ENCODE measurements at places on chromosomes 1 and 21.

- DNase-seq, result no peak
Observed at GRCh38 chr1:69595486-69595885, 27.8 kb downstream of the LRRC7 start.

DNA sequence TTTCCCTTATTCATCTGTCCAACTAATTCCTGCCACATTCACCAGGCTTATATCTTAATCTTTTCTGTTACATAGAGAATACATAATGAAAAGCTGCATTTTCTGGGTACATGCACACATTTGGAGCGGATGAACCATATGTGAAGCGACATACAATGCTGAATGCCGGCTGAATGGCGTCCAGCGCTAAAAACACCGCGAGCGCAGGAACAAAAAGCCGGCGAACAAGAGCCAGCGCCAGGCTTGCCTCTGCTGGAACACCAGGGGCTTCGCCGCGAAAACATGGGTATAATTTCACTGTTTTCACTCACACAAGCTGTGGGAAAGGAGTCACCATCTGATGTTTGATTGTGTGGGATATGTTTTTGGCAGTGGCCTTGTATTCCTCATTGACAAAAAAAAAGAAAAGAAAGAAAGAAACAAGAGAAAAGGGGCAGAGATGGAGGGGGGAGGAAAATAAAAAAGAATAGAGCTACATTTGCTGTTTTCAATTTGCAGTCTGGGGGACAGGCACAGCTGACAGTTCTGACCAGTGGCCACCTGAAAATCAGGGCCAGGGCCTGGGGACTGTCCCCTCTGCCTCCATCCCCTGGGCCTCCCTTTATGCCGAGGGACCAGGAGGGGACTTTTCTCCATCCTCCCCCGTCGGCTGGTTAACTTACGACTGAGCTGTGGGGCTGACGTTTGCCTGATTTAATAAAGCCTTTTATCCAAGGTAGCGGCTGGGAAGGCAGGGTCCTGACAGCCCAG, 70.2 kb upstream of the OLIG2 start:
- no peak for DNase-seq

- DNase-seq, result no peak
Observed at GRCh38 chr21:15531986-15532385, 197.8 kb upstream of the USP25 start.

GRCh38 chr1:212512816-212513559, 80.3 kb downstream of the NENF start:
- DNase-seq, result peak; percentile 50

- no peak for DNase-seq
Observed at GRCh38 chr1:182608845-182609610, 4.8 kb upstream of the RGS16 start.

DNA sequence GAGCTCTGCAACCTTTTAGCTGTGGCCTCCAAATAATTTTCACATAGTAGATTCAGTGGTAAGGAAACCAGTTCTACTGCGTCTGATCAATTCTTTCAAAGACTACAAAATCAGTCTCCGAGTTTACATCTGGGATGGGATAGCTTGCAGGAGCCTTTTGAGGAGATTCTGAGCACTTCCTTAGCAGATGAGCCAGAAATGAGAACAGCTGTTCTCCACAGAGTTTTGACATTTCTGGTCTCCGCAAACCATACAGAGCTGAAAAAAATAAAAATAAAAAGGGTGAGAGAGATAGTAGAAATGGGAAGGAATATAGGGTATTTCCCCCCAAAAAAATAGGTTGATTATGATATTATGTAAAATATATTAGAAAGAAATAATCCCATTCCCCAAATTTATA, 119.3 kb downstream of the LYPLAL1 start:
- DNase-seq, result no peak

DNA sequence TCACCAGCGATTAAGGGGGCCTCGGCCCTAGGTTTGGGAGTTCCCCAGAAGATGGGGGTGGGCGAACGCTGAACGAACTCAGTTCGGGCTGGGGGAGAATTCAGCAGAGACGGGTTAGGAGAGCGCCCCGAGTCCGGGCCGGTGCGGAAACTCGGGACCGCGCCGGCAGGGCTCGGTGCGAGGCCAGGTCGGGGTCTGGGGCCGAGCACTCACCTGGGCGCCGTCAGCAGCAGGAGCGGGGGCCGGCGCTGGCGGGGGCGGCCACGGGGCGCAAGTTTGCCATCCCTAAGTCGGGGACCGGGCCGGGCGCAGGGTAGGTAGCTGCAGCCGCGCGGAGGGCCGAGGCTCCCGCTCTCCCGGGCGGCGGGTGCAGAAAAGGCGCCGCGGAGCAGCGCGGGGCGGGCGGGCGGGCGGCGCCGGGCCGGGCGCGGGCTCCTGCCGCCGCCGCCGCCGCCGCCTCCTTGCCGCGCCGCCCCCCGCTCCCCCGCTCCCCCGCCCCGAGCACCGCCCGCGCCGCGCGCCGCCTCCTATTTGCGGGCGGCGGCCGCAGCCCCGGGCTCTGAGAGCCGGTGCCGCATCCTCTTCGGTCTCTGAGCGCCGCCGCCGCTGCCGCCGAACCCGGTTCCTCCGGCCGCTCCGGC, 349 bp downstream of the ADGRB2 start:
- no peak for DNase-seq

- no peak for DNase-seq
Observed at GRCh38 chr1:64472805-64473204, 2.9 kb downstream of the CACHD1 start.

- DNase-seq, result no peak
Observed at GRCh38 chr1:25684216-25684965, 67.8 kb downstream of the MAN1C1 start.

- no peak for DNase-seq
Observed at GRCh38 chr1:188043536-188044245, 1214.9 kb downstream of the PLA2G4A start.

DNA sequence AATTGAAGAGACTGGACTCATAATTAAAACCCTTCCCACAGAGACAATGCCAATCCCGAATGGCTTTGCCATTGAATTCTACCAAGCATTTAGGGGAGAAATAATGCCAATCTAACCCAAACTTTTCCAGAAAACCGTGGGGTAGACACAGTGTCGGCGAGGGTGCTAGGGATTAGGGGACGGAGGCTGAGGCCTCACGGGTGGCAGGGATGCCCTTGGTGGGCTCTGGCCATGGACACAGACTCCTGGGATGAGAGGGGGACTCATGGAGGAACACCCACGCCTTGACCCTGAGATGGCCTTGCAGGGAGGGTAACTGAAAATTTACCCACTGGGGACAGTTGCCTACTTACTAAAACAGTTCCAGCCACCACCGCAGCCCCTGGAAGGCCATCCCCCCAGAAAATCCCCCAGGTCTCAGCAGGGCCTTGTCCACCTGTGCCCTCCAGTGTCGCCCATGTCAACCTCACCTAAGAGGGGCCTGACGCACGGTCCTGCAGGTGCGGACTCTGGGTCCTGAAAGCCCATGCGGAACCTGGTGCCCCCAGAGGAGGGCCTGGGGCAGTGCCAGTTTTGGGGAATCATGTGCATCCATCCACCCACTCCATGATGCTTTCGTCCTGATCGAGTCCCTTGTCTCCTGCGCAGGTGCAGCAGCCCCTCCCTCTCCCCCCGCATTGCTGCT, 1.9 kb downstream of the KRTAP10-5 start:
- no peak for DNase-seq

DNA sequence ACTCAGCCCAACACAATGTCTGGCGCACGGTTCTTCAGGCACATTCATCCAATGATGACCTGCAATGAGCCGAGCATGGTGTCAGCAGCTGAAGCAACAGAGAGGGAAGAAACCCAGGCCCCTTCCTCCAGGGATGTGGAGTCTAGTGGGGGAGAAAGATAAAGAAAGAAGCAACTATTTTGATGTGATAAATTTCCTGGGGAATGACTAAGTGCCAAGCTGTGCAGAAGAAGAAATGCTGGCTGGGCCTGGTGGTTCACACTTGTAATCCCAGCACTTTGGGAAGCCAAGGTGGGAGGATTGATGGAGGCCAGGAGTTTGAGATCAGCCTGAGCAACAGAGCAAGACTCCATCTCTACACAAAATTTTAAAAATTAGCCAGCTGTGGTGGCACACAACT, 561.8 kb downstream of the KIF26B start:
- DNase-seq, result no peak

GRCh38 chr1:204996981-204997380, 46.0 kb upstream of the CNTN2 start:
- no peak for DNase-seq

GRCh38 chr1:245880754-245881403, 626.2 kb downstream of the SMYD3 start:
- DNase-seq, result no peak

DNA sequence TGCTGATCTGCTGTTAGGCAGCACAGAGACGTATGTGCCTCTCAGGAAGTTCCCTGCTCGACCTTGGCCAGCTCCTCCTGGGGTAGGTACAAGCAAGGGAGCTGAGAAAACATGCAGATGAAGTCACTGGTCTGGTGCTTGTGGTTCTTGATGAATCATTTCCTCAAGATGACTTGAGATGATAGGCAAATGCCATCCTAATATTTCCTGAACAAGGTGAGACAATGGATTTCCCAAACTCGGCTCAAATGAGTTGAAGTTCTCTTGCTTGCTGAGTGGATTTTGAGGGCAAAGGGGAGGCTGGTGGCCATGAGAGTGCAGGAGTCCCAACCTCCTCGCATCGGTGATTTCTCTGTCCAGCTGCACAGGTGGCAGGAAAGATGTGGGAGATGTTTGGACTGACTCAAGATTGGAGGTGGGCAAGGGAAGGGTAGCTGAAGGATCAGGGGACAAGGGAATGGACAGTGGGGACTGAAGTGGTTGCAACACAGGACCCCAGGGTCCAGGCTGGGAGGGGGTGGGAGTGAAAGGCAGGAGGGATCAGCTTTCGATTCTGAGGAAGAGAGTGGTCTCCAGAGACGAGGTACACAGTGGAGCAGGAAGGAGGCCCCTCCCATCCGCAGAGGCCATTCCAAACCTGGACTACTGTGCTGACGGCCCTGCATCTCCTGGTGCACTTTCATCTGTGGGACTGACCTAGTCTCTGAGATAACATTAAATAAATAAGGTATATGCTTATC, 63.9 kb downstream of the CAPN2 start:
- DNase-seq, result peak; percentile 83

GRCh38 chr1:210448297-210448892, 119.7 kb downstream of the HHAT start:
- DNase-seq, result peak; percentile 56

- DNase-seq, result no peak
Observed at GRCh38 chr1:157197906-157198435, 59.8 kb upstream of the ETV3 start.

GRCh38 chr1:152007047-152007446, 13.4 kb upstream of the S100A10 start:
- no peak for DNase-seq

- DNase-seq, result no peak
Observed at GRCh38 chr1:199685369-199685768, 342.1 kb upstream of the NR5A2 start.

- DNase-seq, result no peak
Observed at GRCh38 chr1:38614861-38615260, 244.7 kb downstream of the RRAGC start.

- DNase-seq, result no peak
Observed at GRCh38 chr1:117834416-117834815, 95.0 kb downstream of the GDAP2 start.

DNA sequence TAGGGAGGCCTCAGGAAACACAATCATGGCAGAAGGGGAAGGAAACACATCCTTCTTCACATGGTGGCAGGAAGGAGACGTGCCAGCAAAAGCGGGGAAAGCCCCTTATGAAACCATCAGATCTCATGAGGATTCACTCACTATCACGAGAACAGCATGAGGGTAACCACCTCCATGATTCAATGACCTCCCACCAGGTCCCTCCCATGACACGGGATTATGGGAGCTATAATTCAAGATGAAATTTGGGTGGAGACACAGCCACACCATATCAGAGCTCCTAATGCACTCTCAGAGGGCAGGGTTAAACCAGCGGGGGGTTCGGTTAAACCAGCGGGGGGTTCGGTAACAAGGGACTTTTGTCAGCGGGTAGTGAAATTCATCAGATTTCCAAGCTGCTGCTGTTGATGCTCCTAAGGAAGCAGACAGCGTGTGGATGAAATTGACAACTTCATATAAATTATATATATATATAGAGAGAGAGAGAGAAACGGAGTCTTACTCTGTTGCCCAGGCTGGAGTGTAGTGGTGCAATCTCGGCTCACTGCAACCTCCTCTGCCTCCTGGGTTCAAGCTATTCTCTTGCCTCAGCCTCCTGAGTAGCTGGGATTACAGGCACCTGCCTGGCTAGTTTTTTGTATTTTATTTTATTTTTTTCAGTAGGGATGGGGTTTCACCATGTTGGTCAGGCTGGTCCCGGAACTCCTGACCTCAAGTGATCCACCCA, 4.2 kb downstream of the CSTB start:
- DNase-seq, result no peak

DNA sequence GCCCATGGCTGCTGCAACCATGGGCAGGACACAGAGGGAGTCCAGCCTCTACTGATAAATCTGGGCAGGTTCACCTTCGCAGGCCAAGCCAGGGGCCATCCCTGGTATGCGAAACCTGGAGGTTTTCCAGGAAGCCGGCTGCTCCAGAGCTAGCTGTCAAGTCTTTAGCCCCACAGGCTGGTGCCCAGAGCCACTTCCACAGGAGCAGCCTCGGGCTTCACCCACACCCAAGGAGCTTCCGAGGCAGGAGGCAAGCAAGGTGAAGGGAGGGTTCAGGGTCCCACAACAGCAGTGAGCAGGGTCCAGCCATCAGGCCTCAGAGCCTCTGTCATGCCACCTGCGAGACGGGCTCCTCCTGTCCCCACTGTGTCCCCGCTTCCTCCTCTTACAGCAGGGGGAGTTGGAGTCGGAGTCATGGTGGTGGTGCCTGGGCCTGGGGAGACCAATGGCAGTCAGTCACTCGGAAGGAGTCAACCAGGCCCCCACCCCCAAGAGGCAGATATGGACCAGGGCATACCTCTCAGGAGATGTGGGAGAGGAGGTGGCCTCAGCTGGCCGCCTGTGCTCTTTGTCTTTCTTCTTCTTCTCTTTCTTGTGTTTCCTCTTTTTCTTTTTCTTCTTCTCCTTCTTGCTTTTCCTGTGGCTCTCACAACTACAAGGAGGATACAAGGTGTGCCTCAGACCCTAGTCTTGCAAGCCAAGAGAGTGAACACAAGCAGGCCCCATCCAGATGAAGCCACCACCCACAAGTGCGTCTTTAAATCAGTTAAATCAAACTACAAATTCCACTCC, 2.1 kb downstream of the C1orf35 start:
- DNase-seq, result no peak

DNA sequence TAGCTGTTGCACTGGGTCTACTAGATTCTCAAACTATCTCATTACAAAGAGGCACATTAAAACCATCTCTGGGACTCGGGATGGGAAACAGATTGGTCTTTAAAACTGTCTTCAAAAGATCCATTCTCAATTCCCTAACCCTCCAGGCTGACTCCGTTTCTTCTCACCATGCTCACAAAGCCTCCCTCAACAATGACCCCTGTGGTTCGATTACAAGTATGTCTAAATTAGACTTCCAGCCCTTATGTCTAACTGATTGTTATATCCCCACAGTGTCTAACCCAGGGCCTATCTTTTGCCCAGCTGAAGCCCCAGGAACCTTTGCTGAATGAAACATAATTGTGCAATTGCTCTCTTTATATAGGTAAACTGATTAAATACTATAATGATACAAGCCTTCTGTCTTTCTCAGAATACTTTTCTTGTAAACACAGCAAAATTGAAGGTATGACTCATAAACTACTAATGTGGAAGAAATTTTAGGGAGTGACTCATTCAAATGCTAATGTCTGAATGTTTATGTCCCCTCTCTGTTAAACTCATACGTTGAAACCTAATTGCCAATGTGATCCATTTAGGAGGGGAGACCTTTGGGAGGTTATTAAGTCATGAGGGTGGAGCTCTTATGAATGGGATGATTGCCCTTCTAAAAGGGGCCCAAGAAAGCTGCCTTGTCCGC, 65.6 kb upstream of the DAB1 start:
- DNase-seq, result no peak

- DNase-seq, result no peak
Observed at GRCh38 chr1:43067233-43067745, 104.8 kb downstream of the EBNA1BP2 start.
